ENCODE measurements at places on chromosomes 4 and X.

DNA sequence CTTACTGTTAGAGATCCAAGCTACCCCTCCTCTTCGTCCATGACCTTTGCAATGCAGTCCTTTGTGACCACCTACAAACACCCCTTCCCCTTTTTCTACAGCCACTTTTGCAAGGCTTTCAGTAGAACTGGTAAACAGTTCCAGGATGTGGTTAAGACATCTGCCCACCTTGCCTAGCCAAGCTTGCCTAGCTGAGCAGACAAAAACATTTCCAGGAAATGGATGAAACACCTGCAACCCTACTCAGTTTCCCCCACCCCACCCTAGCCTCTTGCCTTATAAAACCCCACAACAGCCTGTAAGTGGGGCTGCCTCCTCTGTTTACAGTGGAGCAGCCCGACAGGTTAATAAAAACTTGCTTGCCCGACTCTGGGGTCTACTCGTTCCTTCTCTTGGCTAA lies 133.8 kb downstream of the ZC4H2 start:
- no peak for DNase-seq

- DNase-seq: no peak
Observed at GRCh38 chr4:53366301-53366716, 448 bp upstream of the SCFD2 start.

GRCh38 chr4:128161138-128161537 lies 100.0 kb downstream of the LARP1B start:
- no peak for DNase-seq

GRCh38 chr4:119597377-119597776 lies 31.2 kb downstream of the PDE5A start:
- no peak for DNase-seq

- no peak for DNase-seq
Observed at GRCh38 chr4:120769227-120769626, 153.3 kb downstream of the PRDM5 start.

GRCh38 chr4:54800831-54801530 lies 143.2 kb downstream of the KIT start:
- no peak for DNase-seq

GRCh38 chr4:67131224-67131623 lies 414.1 kb downstream of the CENPC start:
- no peak for DNase-seq

GRCh38 chr4:37664696-37665095 lies 21.5 kb downstream of the RELL1 start:
- DNase-seq: no peak

GRCh38 chrX:22748093-22748999 lies 251.4 kb upstream of the DDX53 start:
- no peak for DNase-seq

DNA sequence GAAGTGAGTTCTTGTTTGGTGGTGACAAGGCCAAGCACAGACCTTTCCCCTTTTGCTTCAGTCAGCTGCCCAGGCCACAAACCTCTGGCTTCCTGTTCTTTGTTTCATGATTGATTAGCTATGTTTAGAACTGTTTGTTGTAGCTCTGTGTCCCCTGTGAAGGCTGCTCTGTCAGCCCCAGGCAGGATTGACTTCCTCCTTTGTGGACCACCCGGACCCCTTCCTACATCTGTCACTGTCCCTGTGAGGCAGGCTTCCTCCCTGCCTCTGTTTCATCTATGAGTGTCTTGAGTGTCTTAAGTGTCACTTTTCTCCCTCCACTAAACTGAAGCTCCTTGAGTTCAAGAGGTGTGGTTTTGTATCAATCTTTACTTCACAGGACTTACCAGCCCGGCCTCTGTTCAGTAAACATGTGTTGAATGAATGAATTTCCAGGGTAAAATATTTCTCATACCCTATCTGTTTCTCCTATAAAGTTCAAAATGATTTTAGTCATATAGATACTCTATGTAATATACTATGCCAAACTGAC lies 83.5 kb downstream of the ZNF674 start:
- DNase-seq: no peak

GRCh38 chr4:97016186-97016907 lies 1126.9 kb downstream of the STPG2 start:
- DNase-seq: no peak

DNA sequence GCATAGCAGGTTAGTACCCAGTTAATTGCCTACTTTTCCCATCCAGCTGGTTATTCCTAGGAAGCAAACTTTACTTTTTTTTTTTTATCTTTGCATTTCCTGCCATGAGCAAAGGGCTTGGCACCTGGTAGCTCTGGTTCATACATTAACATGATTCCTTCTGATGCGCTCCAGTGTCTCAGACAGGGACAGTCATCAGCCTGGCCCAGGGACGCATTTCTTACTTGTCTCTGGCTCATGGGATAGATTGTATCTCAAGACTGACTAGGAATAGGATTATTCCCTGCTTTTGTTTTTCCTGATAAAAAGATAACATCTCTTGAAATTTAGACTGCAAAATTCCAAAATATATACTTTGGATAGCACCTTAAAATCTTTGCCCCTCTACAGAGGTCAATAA lies 571.5 kb upstream of the TENM3 start:
- no peak for DNase-seq

DNA sequence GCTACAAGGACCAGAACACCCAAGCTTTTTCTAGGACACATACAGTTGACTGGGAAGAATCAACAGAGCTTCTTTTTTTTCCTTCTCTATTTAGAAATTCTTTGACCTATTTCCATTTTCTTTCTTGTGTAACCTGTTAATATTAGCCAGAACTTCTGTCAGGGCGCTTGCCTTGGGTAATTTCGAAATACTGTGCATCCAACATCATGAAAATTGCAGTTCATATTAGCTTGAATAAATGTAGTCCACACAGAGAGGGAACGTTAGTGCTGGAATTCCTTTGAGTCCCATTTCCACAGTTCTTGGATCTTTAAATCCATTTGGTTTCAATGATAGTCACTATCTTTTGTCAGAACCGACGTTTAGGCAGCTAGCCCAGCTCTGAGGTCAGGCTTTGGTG lies 141.8 kb downstream of the MXRA5 start:
- DNase-seq: no peak

DNA sequence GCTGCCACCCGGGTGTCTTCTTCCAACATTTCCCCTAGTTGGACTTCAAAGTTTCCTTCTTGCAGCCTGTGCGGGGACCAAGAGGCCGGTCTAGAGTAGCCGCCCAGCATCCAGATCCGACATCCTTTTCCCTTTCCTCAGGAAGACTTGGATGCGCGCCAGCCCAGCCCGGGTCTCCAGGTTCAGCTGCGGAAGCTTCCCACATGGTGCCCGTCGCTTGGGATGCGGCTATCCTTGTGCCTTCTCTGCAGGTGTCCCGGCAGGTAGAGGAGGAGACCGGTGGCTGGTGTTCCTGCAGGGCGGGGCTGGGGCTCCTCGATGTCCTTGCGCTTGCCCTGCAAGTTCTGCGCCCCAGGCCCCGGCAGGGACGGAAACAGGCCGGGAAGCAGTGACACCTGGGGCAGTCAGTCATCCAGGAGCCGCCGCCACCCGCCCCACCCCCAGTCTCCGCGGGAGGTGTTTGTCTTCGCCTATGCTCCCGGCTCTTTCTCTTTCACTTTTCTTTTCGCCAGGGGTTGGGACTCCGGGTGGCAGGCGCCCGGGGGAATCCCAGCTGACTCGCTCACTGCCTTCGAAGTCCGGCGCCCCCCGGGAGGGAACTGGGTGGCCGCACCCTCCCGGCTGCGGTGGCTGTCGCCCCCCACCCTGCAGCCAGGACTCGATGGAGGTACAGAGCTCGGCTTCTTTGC lies at the start of gene IL15:
IL15 (plus strand) TSS at position 502 of the 689 bp plus-strand sequence. CDS start 82,882 bp downstream, outside the sequence.
- peak; percentile 78 for DNase-seq

GRCh38 chr4:39312816-39313215 lies 53.3 kb downstream of the RFC1 start:
- DNase-seq: no peak

DNA sequence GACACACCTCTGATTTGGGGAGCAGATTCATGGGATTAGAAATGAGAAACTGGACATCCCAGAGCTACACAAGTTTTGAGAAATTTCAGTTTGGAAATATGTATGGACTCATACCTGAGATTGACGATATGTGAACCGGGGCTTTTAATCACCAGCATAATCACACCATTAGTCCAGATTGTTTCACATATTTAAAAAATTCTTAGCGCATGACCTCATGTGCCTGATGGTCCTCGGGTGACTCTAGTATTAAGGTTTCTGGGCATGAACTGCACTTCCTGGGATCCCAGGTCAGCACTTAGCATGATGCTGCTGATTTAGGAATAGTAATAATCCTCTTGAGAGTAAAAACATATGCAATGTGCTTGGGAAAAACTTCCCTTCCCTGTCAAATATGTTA lies 91.9 kb upstream of the BCOR start:
- DNase-seq: no peak

GRCh38 chrX:133869270-133869669 lies 116.1 kb downstream of the GPC3 start:
- no peak for DNase-seq

GRCh38 chrX:4373791-4374190 lies 660.3 kb upstream of the PRKX start:
- DNase-seq: no peak

DNA sequence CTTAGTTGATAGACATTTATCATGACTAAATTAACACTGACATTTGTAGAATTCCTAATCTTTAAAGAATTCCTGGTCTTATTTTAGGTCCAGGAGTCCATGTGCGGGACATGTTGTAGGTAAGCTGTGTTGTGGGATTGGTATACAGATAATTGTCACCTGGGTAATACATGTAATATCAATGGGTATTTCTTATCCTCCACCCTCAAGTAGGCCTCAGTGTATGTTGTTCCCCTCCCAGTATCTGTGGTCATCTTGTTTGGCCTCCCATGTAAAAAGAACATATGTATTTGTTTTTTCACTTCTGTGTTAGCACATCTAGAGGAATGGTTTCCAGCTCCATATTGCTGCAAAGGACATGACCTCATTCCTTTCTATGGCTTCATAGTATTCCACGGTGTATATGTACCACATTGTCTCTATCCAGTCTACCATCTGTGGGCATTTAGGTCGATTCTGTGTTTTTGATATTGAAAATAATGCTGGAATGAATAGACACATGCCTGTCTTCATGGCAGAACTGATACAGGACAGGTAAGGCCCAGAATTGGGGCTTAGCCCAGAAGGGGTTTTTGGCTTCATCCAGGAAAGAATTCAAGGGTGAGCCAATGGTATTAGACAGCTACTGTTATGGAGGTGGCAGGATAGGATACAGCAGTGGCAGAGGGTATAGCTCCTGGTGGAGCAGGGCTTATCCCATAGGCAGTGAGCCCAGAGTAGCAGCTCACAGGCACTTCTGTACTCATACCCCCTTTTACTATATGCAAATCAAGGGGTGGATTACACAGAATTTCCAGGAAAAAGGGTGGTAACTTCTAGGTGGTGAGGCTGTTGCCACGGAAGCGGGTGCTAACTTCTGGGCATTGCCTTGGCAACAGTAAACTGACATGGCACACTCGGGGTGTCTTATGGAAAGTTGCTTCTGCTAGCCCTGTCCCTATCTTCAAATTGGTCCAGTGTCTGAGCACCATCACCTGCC lies 66.1 kb upstream of the WDR1 start:
- no peak for DNase-seq

GRCh38 chr4:11842620-11843263 lies 414.0 kb upstream of the HS3ST1 start:
- DNase-seq: no peak

GRCh38 chr4:27881705-27882104 lies 1021.1 kb downstream of the STIM2 start:
- no peak for DNase-seq

- DNase-seq: no peak
Observed at GRCh38 chr4:149214301-149214700, 601.3 kb downstream of the IQCM start.

DNA sequence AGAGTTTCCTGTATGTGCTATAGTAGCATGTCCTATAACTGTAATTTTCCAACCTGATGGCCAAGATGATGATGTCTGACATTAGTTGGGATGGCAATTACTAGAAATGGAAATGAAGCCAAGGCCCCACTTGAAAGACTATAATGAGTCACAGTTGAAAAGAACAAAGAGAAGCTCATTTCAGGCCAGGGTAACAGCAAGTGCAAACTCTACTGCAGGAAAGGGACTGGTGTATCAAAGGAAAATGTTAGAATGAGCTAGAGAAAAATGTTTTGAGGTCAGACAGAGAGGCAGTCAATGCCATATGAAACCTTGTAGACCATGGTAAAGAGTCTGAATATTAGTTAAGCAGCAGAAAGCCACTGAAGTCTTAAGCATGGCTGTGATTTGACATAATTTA lies 146.2 kb upstream of the SH3RF1 start:
- DNase-seq: no peak

DNA sequence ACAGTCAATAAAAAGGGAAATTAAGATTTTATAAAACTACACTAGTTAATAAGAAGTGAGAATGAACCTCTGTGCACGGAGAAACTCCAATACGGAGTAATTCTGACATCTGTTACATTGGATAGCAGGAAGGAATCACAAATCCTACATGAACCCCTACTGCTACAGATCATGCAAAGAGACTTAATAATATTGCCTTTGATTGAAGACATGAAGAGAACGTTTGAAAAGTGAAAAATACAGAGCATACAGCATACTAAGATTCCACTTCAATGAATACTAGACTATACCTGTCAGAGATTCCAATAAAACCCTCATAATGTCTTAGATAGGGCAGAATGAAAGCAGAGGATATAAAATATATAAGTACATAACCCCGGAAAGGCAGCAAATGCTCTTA lies 360.4 kb upstream of the GALNT7 start:
- no peak for DNase-seq

DNA sequence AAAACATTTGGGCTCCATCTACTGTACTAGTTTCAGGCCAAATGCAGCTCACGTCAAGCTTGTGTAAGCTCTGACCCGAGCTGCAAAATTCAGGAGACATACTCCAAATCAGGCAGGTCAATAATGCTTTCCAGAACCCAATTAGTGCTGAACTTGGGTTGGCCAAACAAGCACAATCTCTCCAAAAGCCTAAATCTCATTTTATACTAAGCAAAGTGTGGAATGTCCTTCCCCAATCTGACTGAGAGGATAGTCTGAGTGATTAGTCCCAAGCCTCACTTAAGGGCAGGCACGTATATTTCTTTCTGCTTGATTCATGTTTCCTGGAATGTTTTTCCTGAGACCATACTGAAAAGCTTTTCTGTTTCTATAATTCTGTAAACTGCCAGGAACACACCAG lies 79.9 kb downstream of the NKX6-1 start:
- DNase-seq: no peak

- DNase-seq: no peak
Observed at GRCh38 chr4:95216636-95217035, 332.1 kb downstream of the UNC5C start.

DNA sequence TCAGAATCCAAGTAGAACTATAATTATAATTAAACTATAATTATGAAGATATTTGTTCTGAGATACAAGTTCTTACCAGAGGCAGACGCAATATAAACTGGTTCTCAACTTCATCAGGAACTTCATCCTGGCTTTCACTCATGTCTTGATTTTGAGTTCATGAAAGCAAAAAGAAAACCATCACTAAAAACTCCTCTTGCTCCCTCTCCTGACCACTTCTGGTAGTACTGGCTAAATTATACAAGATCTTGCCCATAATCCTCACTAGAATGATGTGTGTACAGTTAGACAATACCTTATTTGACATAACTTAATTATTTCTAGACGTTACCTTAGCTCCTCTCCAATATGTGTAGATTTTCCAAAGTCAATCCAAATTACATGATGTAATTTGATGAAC lies 3.7 kb downstream of the TAF7L start:
- no peak for DNase-seq

GRCh38 chr4:104772849-104773248 lies 278.2 kb upstream of the CXXC4 start:
- no peak for DNase-seq

GRCh38 chr4:186566068-186566467 lies 10.7 kb upstream of the MTNR1A start:
- DNase-seq: no peak

GRCh38 chrX:71198066-71198465 lies 25.0 kb upstream of the GJB1 start:
- DNase-seq: no peak
